ENCODE measurements at places on chromosomes 1 and 21.

DNA sequence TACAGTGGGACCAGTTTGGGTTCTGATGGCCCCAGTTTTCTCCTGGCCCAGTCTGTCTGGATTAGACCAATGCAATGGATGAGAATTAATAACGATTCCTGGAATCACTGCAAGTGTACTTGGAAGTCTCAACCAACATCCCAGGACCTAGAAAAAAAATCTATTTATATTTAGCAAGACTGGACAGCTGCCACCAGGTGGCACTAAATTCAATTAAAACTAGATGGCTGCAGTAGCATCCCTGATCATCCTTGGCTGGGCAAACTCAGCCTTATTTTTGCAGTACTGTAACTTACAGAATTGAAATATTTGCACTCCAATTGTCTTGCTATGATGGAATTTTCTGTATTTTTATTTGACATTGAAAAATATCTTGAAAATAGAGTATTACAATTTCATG lies 165.7 kb downstream of the NCAM2 start:
- peak; percentile 36 for DNase-seq

DNA sequence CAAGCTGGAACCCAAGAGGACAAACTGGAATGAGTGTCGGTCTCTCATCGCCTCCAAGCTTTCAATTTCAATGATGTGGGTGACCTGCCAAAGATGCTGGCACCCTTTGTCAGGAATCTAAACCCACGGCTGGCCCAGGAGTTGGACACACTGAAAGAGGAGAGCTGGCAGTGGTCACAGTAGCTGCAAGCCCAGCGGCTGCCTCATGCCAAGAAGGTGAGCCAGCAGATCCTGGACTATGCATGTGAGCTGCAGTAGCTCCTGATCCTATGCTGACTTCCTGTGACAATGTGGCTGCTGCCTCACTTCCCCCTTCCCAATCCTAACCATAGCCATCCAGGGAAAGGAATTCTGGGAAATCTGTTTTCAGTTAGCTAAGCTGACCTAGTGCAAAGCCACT lies 117.0 kb upstream of the VAV3 start:
- no peak for DNase-seq

DNA sequence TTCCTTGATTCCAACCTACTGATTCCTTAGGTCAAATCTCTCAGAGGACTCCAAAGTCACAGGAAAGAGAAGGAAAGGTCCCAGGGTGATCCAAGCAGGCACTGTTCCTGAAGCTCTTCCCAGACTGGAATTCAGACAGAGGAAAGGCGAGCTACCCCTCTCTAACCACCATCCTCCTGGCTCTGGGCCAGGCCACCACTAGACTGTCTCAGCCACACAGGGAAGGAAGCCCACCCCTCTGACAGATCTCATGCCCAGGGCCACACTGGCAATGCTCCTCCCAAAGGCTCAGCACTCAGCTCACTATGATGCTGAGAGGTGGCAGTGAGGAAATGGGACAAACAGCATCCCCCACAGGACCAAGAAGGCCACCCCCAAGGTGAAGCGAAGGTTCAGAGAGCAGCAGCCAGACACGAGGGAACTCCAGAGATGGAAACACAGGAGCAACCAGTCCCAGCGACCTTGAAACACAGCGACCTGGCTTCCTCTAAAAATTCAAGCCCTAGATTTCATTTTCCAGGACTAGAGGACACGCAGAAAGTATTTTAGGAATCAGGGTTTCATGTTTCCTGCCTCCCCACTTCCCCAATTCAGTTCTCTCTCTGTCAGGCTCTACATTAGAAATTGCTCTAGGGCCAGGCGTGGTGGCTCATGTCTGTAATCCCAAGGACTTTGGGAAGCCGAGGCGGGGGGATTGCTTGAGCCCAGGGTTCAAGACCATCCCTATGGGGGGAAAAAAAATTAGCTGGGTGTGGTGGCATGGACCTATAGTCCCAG lies 18.8 kb downstream of the PIK3C2B start:
- DNase-seq = peak; percentile 14

- no peak for DNase-seq
Observed at GRCh38 chr1:1315435-1315954, 7.1 kb downstream of the PUSL1 start.

GRCh38 chr1:167251472-167251871 lies 30.8 kb downstream of the POU2F1 start:
- DNase-seq = no peak

- DNase-seq = no peak
Observed at GRCh38 chr1:36585569-36586548, 103.1 kb upstream of the CSF3R start.

DNA sequence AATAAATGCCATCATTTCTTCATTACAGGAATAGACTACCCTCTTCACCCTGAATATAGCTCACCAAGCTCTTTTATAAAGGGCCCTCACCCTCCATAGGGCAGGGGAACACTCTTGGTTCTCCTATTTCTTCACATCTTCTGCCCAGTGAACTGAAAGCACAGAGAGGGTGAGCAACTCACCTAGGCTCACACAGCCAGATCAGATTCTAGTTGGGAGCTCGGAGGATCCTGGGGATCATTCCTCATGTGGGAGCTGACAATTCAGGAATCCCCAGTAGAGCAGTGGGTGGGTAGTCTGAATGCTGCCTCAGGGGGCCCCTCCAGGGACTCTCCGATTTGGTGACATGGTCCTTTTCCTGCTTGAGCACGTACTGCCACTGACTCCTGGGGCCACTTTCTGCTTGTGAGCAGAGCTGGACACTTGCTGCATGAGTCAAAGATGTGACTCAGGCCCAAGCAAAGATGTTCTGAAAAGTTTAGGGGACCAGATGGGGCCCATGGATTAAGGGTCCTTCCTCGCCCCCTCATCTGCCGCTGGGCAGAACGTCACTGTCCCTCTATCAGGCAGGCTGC lies 63.7 kb upstream of the WNT4 start:
- no peak for DNase-seq

DNA sequence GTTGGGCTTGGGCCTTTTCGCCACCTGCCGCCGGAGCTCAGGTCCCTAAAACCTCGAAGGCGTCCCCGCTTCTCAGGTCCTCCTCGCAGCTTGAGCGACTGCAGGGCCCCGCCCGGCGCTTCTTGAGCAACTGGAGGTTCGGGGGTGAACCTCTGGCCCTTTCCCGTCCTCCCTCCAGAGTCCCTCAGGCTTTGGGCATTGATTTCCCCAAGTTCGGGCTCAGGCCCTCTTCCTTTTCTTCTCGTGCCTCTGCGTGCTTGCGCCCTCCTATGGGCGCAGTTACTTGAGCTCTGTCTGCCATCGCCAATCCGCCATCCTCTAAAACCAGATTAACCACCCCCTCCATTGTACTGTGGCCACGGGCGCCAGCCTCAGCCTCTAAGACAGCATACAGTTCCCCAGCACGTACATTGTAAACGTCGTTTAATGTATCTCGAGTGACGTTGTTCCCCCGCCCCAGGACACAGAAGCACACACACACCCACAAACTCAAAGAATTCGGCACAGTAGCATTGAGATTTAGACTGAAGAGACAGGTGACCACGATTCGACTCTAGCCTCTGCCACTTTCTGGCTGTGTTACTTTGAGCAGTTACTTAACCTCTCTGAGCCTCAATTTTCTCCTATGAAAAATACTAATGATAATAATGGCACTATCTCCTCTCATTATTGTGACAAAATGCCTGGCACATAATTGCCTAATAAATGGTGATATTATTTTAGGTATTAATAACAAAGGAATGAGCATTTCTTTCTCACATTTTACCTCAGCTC lies 22.6 kb downstream of the BTG2 start:
- DNase-seq = peak; percentile 62

DNA sequence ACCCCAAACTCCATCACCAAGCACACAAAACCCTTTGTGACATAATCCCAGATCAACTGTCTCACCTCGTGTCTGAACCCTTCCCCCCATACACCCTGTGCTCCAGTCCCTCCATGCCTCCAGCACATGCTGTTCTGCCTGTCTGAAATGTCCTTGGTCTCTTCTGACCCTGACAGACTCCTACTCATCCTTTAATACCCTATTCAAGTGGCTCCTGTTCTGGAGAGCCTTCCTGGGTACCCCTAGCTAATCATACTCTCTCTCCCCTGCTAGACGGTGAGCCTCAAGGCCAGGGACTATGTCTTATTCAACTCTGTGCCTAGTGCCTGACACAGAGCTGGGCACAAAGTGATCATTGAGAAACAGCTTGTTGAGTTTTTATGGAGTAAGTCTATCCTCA lies 125.0 kb downstream of the LACTBL1 start:
- no peak for DNase-seq

Measured in urothelium cell line (cell line).